ENCODE measurements at places on chromosomes 12 and 14.

- DNase-seq: no peak
These were observed 130.3 kb upstream of the EGLN3 start for GRCh38 chr14:34081101-34081575.

GRCh38 chr12:19506497-19506896 lies 67.2 kb downstream of the AEBP2 start:
- DNase-seq: no peak

- no peak for DNase-seq
These were observed 161.0 kb downstream of the CRADD start for GRCh38 chr12:93838193-93838592.

GRCh38 chr12:114302117-114302516 lies 103.8 kb downstream of the TBX5 start:
- DNase-seq: no peak

DNA sequence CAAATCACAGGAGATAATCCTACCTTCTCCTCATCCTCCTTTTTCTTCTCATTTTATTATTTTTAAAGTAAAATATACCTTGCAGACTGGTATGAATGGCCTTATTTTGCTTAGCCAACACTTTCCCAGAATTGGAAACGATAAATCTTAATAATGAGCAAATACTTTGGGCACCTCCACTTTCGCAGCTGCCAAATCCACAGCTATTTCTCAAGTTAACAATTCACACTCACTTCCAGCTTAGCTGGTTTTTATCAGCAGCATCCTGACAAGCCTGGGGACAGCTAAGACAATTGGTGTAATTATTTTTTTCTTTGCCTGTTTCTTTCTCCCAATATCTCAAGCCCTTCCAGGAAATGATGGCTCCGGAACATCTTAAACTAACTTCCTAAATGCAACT lies 867.5 kb upstream of the TMEM132C start:
- no peak for DNase-seq

DNA sequence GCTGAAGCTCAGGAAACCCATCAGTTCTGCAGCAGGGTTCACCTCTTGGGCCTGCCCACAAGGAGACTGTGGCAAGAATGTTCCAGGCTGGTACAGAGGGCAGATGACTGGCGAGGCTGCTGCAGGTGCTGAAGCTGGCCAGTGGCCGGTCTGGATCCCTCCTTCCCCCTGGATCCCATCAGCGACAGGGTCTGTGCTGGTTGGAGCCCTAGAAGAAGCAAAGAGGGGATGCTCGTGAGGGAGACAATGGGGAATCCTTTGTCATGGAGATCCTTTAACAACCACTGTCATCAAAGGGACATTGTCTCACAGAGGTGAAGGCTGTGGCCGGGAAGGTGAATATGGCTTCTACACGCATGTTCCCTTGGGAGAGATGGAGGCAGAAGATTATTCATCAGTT lies 211.4 kb upstream of the TMEM132C start:
- no peak for DNase-seq

- DNase-seq: no peak
These were observed 141.9 kb downstream of the KCNA5 start for GRCh38 chr12:5185435-5186069.

- no peak for DNase-seq
These were observed 84.5 kb downstream of the BORCS5 start for GRCh38 chr12:12441429-12441807.

DNA sequence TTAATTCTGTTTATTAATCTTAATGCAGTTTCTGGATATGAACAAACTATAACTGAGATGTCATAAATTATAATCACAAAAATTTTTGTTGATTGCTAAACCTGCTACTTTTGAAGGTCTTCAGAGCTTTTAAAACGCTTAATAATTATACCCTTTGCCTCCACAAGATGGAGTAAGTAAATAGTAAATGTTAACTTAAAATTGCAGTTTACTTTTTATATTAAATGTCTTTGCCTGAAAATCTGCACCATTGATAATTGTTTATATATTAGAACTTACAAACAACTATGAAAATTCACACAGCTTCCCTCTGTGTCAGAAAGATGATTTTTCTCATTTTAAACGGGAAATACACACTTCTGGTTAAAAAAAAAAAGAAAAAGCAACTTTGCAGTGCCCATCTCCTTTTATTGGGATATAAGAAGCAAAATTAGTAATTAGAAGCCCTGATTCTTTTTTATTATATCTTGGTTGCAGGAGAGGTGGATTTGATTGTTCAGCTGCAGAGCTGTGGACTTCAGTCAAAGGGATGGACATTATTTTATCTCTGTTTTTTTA lies 35.6 kb downstream of the SCFD1 start:
- no peak for DNase-seq

DNA sequence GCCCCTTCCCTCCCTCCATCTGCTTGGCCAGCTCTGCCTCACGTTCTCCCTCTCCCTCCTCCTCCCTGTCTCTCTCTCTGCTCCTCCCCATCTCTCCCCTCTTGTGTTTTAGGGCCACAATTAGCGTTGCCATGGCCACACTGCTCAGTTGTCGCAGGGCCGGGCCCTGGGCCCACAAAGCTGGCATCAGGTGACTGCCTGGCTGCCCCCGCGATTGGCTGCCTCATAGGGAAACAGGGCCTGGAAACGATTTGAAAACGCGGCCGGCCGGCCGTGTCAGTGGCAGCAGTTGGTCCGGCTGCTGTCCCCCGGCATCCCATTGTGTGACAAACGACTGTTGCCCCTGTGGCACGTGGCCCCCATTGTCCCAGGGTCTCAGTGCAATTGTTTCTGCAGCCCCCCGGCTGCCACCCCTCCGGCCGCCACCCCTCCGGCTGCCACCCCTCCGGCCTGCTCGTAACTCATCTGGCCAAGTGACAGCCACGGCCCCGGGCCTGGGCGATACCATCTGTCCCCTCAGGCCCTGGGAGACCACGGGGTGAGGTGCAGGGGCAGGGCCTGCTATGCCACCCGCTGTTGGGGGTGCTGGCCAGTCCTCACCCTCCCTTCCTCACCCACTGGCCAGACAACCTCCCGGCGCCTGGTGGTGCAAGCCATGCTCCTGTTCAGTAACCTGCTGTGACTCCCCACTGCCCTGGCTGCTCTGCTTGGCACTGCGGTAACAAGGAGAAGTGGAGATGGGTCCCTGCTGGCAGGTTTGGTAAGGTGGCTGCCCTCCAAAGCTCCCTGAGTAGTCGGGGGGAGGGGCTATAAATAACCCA lies 17.4 kb downstream of the FOXN4 start:
- DNase-seq: no peak

DNA sequence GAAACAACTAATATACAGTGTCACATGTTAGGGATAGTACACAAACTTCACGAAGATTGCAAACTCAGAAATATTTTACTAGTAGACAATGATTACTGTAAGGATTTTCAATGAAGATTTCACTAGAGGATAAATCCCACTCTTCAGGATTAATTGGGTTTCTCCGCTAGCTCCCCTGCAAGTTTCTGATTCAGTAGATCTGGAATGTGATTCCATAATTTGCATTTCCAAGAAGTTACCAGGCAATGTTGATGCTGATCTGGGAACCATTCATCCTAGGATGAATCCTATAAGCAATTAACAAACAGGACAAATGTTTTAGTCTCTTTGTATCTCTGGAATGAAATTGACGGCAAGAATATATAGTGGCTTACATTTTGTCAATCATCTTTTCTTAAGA lies 272.4 kb downstream of the ALX1 start:
- no peak for DNase-seq

DNA sequence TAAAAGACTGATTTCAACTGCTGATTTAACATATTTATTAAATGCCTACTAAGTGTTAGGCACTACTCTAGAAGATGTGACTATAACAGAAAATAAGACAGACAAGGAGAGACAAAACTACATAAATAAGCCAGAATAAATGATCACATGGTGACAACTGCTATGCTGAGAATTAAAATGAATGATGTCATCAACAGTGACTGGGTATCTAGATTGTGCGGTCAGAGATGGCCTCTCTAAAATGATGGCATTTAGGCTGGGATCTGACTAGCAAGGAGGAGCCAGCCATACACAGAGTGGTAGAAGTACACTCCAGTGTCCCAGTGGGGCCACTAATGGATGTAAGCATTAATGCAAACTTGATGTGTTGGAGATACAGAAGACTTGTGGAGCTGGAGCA lies 37.6 kb upstream of the SOX5 start:
- DNase-seq: no peak

DNA sequence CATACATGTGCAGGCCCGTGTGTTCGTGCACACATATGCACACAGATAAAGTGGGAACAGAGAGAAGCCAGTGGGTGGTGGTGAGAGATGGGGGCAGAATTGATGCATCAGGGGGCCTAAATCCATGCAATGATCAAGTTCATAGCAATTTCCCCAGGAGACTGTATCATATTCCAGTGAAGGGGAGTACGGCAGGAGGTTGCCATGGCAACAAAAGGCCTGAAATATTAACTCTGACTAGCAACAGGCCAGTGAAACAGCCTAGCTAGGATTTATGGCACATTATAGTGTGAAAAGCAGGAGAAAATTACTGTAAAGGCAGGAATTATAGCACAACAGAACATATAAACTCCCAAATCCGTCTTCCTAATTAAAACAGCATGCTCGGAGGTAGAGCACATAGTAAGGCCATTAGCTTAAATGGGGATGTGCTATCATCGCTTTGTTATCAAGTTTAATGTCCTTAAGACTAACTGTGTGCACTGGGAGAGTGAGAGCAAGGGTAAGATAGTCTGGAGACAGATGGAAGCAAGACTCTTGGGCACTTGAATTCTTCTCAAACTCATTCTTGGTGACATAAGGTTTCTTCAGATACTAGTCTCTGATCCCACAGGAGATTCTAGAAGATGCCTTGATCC lies 806.3 kb downstream of the DIO2 start:
- no peak for DNase-seq

DNA sequence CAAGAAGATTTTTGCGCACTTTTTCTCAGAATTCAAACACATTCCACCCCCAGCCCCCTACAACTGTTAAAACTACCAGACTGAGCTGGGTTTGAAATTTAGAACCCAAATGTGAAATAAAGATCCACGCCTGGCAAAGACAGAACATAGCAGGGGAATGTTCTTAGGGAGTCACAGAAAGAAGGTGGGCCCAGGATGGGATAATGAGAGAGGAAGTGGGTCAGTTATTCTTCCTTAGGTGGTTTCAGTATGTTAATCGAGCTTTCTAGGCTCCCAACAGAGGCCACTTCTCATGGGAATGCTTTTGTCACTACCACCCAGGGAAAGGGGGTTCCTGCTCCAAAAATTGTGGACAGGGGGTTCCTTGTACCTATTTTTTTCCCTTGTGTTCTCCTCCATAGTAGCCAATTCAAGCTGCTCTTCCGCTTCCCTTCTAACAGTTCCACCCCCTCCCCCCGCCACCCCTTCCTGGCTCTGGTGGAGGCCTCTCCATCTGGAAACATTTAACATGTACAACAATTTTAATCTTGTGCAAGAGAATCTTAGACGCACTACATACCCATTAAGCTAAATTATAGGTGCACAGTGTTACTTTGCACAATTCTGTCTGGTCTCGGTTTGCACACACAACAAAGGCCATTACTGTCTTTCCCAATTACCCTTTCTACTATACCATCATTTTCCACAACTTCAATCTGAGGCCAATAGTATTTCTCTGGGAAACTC lies 218.1 kb downstream of the MON2 start:
- DNase-seq: no peak

DNA sequence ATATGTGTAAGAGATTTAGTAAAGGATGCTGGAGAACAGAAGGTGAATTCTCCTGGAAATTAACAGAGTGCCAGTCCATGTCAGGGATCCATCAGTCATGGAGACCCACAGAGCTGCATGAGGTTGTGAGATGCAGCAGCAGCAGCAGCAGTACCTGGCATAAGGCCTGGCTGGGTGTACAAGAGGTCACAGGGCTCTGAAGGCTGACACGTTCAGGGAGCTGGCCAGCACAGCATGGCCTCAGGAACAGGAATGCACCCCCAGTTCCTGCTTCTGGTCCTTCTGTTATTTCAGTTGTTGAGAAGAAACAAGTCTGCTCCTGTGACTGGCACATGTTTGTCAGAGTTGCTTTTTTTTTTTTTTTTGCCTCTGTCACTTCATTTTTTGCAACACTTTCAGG lies 210.8 kb downstream of the CNTN1 start:
- DNase-seq: no peak

- DNase-seq: no peak
These were observed 22.7 kb upstream of the SRGAP1 start for GRCh38 chr12:63821781-63822251.

DNA sequence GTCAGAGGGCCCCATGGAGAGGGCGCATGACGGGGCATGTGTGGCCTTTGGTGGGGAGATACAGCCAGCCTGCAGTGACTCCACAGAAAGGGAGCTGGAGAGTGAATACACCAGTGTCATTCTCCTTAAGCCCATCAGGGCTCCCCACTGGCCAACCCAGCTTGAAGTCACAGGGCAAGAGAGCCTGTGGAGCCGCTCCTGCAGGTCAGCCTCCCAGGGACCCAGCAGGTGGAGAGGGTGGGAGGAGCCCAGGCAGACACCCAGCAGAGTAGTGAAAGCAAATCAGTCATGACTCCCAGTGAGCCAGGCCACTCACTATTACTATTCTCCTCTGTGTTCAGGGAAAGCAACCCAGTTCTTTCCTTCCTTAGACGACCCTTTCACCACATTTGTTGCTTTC lies 110.0 kb upstream of the CPM start:
- no peak for DNase-seq

DNA sequence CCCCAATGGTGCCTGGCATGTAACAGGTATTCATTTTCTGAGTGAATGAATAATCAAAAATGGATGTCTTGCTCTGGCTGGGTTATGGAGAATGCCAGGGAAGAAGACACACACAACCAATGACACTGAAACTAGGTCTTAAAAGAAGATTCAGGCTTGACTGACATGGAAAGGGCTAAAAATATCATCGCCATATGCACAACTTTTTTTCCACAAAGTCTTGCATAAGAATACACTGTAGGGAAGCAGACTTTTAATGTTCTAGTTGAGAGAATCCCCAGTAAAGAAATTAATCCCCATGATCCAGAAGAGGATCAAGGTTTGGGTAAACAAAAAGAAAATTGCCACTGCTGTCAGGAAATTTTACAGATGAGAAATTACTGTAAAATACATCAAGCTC lies 116.4 kb downstream of the SLC2A13 start:
- DNase-seq: no peak

DNA sequence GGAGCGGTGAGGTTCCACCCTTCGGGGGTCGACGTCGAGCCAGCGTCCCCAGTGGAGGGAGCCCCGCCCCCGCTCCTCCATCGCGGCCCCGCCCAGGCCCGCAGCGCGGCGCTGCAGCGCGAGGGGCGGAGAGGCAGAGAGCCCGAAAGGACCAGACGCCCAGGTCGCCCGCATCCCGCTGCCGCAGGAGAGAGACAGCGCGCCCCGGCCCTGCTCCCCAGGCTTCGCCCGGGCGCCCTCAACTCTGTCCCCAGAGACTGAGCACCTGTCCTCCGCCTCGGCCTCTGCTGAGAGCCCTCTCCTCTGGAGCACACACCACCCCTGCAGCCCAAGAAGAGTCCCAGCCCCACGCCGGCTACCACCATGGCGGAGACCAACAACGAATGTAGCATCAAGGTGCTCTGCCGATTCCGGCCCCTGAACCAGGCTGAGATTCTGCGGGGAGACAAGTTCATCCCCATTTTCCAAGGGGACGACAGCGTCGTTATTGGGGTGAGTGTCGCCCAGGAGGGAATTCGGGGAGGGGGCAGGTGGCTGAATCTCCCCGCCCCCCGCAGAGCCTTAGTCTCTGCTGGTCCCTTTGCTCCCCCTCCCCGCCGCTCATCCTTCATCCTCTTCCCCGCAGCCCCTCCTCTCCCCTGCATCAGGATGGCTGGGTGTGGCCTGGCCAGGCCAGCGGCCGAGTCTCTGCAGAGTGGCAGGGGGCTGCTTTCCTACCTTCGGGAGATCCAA lies at the start of gene KIF5A:
TSS of gene KIF5A (plus strand) at position 136 of the 732 bp plus-strand sequence. CDS start at position 364, 228 bp downstream.
- DNase-seq: peak; percentile 59
